ENCODE measurements at places on chromosomes 13 and 19.
A peak's percentile ranks its signal among the peaks of the same experiment; 100 is the strongest.

GRCh38 chr13:29362849-29363604 is 232.5 kb downstream of the SLC7A1 start:
- peak; percentile 53 for DNase-seq

GRCh38 chr13:108940121-108940520 is 310.7 kb downstream of the MYO16 start:
- no peak for DNase-seq

GRCh38 chr13:75416327-75417011 is 65.5 kb downstream of the TBC1D4 start:
- no peak for DNase-seq

DNA sequence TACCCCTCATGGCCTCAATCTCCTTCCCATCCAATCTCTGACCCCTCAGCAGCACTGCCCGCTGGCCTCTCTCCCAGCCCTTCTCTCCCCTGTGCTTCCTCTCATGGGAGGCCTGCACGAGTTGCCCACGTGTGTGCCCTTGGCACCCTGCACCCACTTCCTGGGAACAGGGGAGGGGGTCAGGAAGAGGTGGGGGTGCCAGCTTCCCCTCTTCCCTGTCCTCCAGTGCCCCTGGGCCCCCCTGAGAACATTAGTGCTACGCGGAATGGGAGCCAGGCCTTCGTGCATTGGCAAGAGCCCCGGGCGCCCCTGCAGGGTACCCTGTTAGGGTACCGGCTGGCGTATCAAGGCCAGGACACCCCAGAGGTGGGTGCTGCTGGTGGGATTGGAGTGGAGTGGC is 19.2 kb downstream of the AXL start:
- no peak for DNase-seq

- no peak for DNase-seq
Measured at GRCh38 chr19:55179606-55180484, at the start of gene SYT5. TSS of gene SYT5 (minus strand) at chr19:55180289. CDS start at chr19:55179041, 1,248 bp downstream.

DNA sequence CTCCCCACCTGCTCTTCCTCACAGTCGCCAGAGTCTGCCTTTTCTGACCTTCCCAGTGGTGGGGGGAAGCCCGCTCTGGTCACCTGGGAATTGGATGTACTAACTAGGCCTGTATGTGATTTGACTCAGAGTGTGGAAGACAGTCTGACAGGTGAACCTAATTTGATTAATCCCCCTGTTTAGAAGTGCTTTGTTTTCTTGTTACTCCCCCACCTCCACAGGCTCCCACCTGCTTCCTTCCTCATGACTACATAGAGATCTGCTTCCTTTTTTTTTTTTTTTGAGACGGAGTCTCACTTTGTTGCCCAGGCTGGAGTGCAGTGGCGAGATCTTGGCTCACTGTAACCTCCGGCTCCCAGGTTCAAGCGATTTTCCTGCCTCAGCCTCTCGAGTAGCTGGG is 44.0 kb downstream of the COG3 start:
- no peak for DNase-seq

GRCh38 chr13:40671956-40672764 is 5.7 kb upstream of the FOXO1 start:
- peak; percentile 62 for DNase-seq

DNA sequence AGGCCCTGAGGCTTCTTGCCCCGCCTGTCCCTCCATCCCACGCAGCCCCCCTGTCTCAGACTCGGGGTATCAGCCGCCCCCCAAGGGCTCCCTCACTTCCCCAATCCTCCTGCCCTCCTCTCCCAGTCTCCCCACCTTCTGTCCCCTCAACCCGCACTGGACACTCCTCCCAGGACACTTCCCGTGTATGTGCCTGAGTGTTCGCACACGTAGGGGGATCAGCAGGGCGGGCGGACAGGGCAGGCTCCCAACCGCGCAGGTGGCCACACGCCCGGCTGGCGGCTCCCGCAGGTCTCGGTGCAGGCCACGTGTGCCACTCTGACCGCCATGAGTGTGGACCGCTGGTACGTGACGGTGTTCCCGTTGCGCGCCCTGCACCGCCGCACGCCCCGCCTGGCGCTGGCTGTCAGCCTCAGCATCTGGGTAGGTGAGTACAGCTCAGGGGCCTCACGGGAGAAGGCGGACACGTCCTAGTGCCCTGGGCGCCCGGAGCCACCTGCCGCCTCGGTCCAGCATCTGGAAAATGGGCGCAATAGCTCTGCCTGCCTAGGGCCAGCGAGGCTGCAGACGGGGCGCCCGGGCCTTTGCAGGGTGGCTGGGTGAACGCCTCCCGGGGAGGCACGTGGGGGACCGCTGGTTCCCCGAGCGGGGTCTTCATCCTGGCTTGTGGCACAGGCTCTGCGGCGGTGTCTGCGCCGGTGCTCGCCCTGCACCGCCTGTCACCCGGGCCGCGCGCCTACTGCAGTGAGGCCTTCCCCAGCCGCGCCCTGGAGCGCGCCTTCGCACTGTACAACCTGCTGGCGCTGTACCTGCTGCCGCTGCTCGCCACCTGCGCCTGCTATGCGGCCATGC is 2.3 kb downstream of the KISS1R start:
- no peak for DNase-seq

GRCh38 chr19:15248106-15248505 is 15.9 kb upstream of the EPHX3 start:
- DNase-seq = no peak

DNA sequence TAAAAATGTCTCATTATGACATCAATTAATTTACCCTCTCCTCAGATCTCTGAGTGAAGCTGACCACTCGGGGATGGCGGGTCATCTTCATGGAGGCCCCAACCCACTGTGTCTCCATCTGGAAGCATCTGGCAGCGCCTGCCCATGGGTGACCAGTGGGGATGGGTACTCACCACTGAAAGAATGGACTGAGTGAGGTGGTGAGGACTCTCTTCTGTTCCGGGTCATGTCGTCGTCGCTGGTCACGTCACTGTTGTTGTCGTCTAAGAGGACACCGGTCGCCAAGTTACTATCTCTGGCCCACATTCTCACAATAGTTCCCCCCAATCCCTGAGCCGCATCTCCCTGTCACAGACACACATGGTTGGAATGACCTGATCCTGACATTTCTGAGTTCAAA is 17.1 kb downstream of the PEG3 start:
- no peak for DNase-seq

DNA sequence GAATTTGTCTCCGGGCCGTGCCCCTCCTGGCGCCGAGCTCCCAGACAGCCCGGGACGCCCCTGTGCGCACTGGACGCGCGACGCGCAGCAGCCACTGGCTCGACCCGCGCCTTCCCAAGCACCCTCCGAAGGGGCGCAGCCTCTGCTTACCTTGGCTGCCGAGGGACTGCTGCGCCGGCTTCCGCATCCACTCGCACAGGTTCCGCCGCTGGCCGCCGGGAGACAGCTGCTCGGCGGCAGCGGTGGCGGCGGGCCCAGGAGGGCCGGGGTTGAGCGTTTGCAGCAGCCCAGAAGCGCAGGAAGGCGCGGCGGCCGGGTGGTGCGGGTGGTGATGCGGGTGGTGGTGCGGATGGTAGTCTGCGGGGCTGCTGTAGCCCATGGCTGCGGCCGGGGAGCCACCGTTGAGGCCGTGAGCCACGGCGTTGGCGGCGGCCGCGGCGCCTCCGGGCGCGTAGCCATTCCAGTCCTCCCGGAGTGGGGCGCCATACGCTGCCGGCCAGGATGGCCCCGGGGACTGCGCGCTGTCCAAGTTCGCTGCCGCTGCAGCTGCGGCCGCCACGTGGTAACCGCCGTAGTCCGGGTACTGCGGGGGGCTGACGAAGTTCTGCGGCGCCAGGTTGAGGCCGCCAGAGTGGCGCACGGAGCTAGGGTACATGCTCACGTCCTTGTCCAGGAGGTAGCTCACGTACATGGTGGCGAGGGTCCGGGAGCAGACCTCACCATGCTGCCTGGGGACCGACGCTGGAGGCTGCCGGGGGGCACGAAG is 616 bp downstream of the CDX2 start:
- no peak for DNase-seq

GRCh38 chr13:104021806-104022397 is 955.7 kb upstream of the SLC10A2 start:
- DNase-seq = no peak

DNA sequence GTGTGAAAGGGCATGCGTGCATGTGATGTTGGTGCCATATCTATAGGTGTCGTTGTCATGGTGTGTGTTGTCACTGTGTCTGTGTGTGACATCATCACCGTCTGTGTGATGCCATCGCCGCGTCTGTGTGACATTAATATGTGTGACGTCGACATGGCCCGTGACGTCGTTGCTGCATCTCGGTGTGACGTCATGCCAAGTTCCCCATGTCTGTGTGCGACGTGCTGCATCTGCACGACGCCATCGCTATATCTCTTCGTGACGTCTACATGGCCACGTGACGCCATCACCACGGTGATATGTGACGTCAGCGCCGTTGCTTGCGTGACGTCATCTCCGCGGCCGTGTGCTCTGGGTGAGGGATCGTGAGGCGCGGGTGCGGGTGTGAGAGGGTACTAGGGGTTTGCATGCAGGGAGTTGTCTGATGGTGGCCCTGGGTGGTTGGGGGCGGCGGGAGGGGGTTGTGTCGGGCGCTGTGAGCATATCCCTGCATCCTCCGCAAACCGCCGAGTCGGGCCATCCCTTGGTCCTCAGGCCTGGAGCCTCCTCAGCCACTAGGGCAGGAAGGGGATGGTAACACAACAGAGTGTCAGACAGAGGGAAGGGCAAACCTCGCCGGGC is 14.6 kb downstream of the GTPBP3 start:
- DNase-seq = no peak

- DNase-seq = no peak
Measured at GRCh38 chr13:110784704-110785103, 71.2 kb downstream of the ING1 start.

GRCh38 chr19:30662211-30662861 is 290.2 kb downstream of the ZNF536 start:
- no peak for DNase-seq

DNA sequence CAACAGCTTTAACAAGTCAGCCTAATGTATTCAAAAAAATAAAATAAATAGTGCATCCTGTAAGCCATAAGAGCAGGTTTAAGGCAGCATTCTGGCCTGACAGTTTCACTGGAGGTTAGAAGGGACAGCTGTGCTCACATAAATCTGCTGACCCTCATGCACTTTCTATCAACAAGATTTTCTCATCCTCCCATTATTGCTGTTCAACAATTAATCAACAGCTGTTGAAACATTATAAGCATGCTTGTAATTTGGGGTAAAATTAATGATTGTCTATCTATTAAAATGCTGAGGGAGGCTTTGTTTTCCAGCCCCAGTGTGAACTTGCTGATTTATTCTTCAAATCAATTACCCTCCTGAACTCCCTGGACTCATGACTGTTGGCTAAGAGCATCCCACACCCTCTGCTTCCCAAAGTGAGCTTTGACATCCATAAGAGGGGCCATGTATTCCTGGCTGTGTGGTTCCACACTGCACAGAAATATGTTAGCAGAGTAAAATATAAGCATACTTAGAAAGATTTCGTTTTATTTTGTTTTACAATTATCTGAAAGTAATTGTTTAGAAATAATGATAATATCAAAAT is 492.4 kb downstream of the EFNB2 start:
- DNase-seq = no peak

- DNase-seq = peak; percentile 76
Measured at GRCh38 chr19:52237771-52238400, 31.5 kb upstream of the ZNF766 start.

DNA sequence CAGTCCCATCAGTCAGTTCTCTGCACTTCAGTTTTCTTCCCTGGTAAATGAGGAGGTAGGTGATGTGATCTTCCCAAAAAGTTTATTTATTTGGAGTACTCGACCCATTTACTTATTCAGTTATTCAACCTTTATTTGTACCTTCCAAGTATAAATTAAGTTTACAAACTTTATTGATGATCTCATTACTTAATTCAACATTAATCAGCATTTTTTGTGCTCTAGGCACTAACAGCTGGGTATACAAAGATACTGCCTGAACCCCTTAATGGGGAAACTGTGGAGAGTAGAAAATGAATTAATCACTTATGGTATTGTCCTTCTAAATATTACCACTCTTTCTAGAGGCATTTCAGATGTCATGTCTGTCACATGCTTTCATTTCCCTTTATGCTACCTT is 293.3 kb downstream of the DLEU7 start:
- DNase-seq = no peak

GRCh38 chr19:42248270-42249148 is 6.1 kb upstream of the GSK3A start:
- DNase-seq = no peak

DNA sequence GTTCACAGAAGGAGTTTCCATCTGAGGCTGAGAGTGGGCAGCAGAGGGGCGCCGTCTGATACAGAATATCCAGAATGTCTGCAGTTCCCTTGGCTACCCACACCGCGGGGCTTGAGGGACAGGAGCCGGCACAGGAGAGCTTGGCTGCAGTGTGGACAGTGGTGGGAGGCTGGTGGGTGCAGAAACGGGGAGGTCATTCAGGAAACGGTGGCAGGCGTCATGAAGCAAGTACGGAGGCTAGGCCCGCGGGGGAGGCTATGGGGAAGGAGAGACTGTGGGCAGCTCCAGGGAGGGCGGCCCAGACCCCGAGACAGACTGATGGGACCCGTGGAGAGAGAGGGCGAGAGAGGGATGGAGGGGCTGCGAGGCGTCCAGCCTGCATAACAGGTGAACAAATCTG is 55.2 kb upstream of the UQCRFS1 start:
- DNase-seq = no peak

GRCh38 chr13:19862481-19863313 is 752 bp downstream of the ZMYM5 start:
- DNase-seq = peak; percentile 16

DNA sequence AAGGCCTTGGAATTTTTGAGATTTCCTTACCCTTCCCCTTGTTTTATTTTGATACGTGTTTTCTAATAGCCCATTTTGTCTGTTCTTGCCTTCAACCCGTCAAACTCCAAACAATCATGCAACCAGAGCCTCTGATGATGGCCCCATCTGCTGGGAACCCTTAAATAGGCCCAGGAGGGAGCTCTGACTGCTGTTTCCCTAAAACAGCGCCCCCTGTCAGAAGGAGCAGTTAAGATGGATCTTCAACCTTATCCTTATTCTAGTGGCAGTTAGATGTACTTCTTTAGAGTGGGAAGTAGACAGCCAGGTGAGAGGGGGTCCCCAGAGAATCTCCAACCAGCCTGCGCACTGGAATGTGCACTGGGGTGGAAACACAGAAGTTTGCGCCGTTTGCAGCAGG is 1031.0 kb upstream of the PCDH9 start:
- no peak for DNase-seq

GRCh38 chr13:30074431-30074830 is 224.0 kb upstream of the UBL3 start:
- no peak for DNase-seq

- DNase-seq = peak; percentile 44
Measured at GRCh38 chr19:47762615-47763308, 15.7 kb upstream of the SELENOW start.

GRCh38 chr19:19548915-19549759 is 11.1 kb downstream of the CILP2 start:
- peak; percentile 31 for DNase-seq

- no peak for DNase-seq
Measured at GRCh38 chr13:51765142-51765515, 38.8 kb downstream of the DHRS12 start.

GRCh38 chr19:29761575-29762232 is 46.6 kb upstream of the C19orf12 start:
- DNase-seq = no peak

- DNase-seq = no peak
Measured at GRCh38 chr13:37163641-37164265, 58.3 kb upstream of the CSNK1A1L start.
